ENCODE measurements at places on chromosomes 7 and 10.

- H3K27me3 ChIP-seq, result no peaks in the 10 kb centered on the region
- peaks cover 73% of the 10 kb centered on the region for H3K4me1 ChIP-seq
- H3K4me3 ChIP-seq, result peak overlapping the region; percentile 91
- peaks cover 6% of the 10 kb centered on the region for H3K36me3 ChIP-seq
- peak overlapping the region; percentile 100 for H3K27ac ChIP-seq
These were observed 489 bp downstream of the MAP3K8 start for GRCh38 chr10:30434273-30435072.

- no peak for DNase-seq
- H3K4me1 ChIP-seq, result no peaks in the 10 kb centered on the region
- no peak overlapping the region for H3K27ac ChIP-seq
- no peaks in the 10 kb centered on the region for H3K36me3 ChIP-seq
- no peaks in the 10 kb centered on the region for H3K27me3 ChIP-seq
These were observed 40.4 kb downstream of the HACD1 start for GRCh38 chr10:17576768-17577167.

- H3K36me3 ChIP-seq, result no peaks in the 10 kb centered on the region
- H3K4me1 ChIP-seq, result peaks cover 81% of the 10 kb centered on the region
- no peaks in the 10 kb centered on the region for H3K27me3 ChIP-seq
- DNase-seq, result peak; percentile 76
These were observed 28.6 kb downstream of the OGDH start for GRCh38 chr7:44634839-44635591.

GRCh38 chr7:158408318-158408920, 179.2 kb downstream of the PTPRN2 start:
- peaks cover 2% of the 10 kb centered on the region for H3K4me1 ChIP-seq
- H3K27ac ChIP-seq, result no peak overlapping the region
- H3K36me3 ChIP-seq, result no peaks in the 10 kb centered on the region
- no peak for DNase-seq
- H3K4me3 ChIP-seq, result no peak overlapping the region
- H3K27me3 ChIP-seq, result no peaks in the 10 kb centered on the region

- H3K36me3 ChIP-seq, result no peaks in the 10 kb centered on the region
- no peak overlapping the region for H3K27ac ChIP-seq
- H3K4me3 ChIP-seq, result no peak overlapping the region
- peak; percentile 59 for DNase-seq
- H3K4me1 ChIP-seq, result peaks cover 29% of the 10 kb centered on the region
These were observed 39.9 kb downstream of the INPP5A start for GRCh38 chr10:132577350-132578003.

- no peaks in the 10 kb centered on the region for H3K27me3 ChIP-seq
- peak; percentile 81 for DNase-seq
- peaks cover 11% of the 10 kb centered on the region for H3K4me1 ChIP-seq
These were observed 223.7 kb downstream of the MTERF1 start for GRCh38 chr7:91656541-91657482.

DNA sequence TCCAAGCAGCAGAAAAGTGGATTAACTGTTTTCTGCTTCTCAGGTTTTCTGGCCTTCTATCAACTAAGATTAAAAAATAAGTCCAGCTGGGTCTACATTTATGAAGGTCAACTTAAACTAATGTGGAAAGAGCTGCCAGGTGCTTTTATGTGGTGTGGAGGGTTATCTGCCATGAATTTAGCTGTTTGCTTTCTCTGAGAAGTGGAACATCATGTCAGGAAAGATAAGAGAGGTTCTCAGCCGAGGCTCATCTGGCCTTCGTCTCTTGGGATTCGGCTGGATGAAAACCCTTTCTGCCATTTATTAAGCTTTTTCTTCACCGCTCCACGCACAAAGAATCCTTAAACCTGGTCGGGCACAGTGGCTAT, 5.5 kb downstream of the PTPRN2 start:
- peaks cover 13% of the 10 kb centered on the region for H3K4me1 ChIP-seq
- no peak for DNase-seq
- peaks cover 47% of the 10 kb centered on the region for H3K27me3 ChIP-seq
- H3K27ac ChIP-seq, result no peak overlapping the region

GRCh38 chr7:23004247-23004520, 9.7 kb downstream of the HYCC1 start:
- no peaks in the 10 kb centered on the region for H3K27me3 ChIP-seq
- no peaks in the 10 kb centered on the region for H3K36me3 ChIP-seq
- peaks cover 10% of the 10 kb centered on the region for H3K4me1 ChIP-seq
- H3K27ac ChIP-seq, result no peak overlapping the region
- DNase-seq, result no peak

- DNase-seq, result no peak
- no peaks in the 10 kb centered on the region for H3K36me3 ChIP-seq
- H3K27ac ChIP-seq, result no peak overlapping the region
These were observed 83.8 kb downstream of the ABCA13 start for GRCh38 chr7:48255046-48255445.

DNA sequence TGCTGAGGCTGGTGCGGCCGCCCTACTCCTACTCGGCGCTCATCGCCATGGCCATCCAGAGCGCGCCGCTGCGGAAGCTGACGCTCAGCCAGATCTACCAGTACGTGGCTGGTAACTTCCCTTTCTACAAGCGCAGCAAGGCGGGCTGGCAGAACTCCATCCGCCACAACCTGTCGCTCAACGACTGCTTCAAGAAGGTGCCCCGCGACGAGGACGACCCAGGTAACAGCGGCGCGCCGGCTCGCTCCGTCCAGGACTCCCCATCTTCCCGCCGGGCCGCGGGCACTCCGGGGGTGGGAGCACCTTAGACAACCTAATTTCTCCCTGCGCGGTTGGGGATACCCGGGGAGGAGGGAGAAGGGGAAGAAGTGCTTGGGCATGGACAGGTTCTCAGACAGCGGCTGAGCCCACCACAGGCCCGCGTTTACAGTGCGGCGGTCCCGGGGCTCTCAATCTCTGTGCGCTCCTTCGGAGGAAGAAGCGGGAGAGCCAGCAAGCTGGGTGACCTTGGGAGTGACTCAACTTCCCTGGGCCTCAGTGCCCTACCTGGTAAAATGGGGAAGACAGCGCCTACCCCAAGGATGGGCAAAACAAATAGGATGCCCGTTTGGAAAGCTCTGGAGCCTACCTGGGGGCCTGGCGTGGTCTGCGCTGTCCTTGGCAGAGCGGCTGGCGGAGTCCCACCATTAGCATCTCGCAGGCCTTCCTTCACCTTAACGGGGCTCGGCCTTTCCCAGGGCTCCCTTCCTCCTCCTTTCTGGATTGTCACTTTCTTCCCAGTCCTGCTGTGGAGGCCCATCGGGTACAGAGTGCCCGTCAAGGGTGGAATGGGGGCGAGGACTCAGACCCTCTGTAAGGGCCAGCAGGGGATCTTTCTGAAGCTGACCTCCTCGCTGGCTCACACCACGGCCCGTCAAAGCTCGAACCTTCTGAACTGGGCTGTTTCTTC, 852 bp downstream of the FOXI2 start:
- peaks cover 37% of the 10 kb centered on the region for H3K4me1 ChIP-seq
- no peak for DNase-seq
- H3K4me3 ChIP-seq, result peak overlapping the region; percentile 48
- H3K27me3 ChIP-seq, result peaks cover 70% of the 10 kb centered on the region

DNA sequence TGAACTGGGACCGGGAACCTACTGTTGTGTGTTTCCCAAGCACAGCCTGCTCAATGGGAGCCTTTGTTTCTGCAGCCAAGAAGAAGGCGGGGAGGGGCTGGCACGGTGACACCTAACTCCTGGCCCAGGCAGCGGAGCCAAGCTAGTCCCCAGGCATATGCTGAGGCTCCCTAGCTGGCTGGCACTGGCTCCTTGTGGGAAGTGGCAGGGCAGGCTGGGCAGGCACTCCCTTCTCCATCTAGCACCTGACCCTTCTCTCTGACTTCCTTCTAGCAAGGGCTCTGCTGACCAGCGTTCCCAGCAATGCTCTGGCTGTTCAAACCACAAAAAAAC, 325.0 kb downstream of the PLXNA4 start:
- peak; percentile 88 for DNase-seq
- no peaks in the 10 kb centered on the region for H3K36me3 ChIP-seq
- H3K27me3 ChIP-seq, result no peaks in the 10 kb centered on the region
- H3K4me1 ChIP-seq, result peaks cover 38% of the 10 kb centered on the region
- peak overlapping the region; percentile 54 for H3K27ac ChIP-seq
- H3K4me3 ChIP-seq, result no peak overlapping the region

DNA sequence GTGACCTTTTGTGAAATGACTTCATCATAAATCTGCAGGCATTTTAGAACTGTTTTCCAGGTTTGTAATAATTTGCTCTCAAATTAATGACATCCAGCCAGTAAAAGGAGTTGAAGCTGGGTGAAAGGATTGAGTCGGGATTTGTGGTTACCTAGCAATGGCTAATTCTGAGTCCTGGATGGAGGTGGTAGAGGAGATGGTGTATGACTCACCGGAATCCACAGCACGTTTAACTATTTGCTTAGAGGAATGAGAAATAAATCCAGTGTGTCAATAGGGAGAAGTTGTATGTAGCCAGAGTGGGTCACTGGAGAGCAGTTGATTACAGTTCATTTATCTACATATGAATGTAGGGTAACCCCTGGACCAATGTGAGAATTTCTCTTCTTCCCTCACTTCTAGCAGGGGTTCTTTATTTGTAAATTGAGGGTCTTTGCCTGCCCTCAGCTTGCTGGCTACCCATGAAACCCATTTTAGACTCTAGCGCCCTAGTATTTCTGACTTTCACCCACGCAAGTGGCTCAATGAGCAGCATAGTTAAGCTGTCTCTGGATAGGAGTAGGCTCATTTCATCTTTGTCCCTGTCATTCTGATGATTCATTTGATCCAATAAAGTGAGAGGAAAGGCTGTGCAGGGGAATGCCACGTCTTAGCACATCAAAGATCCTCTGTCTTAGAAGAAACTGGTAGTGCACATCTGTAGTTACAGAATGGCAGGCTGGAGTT, 547.8 kb downstream of the SORCS3 start:
- no peak for DNase-seq
- no peaks in the 10 kb centered on the region for H3K36me3 ChIP-seq
- H3K27ac ChIP-seq, result no peak overlapping the region

DNA sequence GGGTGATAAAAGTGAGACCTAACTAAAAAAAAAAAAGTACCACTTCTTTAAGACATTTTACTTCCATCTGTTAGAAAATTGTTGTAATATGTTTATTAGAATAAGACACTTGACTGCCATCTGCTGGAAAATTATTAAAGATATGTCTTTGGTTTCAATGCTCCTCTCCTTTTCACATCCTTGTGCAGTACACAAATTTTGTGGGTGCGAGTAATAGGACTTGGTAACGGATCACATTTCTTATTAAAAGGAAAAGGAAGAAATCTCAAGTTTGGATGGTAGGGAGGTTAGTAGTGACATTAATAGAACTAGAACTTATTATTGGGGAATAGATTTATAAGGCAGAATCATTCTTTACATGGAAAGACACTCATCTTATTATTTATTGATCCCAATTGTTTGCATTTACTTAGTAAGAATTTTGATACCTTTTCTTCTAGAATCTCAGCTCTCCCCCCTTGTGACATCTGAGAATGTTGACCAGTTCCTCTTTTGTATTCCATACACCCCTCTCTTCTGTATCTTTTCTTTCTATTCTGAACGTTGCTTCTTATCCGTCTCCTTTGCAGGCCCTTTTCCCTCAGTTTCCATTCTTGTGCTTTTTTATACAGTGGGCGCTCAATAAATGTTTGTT, 43.0 kb upstream of the RPA3 start:
- H3K4me3 ChIP-seq, result peak overlapping the region; percentile 50
- H3K4me1 ChIP-seq, result peaks cover 28% of the 10 kb centered on the region
- peak overlapping the region; percentile 86 for H3K27ac ChIP-seq
- H3K27me3 ChIP-seq, result no peaks in the 10 kb centered on the region
- DNase-seq, result no peak
- H3K36me3 ChIP-seq, result no peaks in the 10 kb centered on the region

DNA sequence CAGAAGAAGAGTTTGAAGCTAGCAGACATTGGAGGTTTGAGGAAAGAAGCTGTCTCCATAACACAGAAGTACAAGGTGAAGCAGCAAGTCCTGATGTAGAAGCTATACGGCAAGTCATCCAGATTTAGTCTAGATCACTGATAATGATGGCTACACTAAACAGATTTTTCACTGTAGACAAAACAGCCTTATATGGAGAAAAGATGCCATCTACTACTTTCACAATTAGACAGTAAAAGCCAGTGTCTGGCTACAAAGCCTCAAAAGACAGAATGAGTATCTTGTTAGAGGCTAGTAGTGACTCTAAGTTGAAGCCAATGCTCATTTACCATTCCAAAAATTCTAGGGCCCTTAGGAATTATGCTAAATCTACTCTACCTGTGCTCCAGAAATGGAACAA, 85.1 kb downstream of the SNX13 start:
- no peak overlapping the region for H3K27ac ChIP-seq
- peaks cover 4% of the 10 kb centered on the region for H3K36me3 ChIP-seq
- DNase-seq, result no peak
- no peak overlapping the region for H3K4me3 ChIP-seq

- H3K36me3 ChIP-seq, result no peaks in the 10 kb centered on the region
- H3K4me3 ChIP-seq, result no peak overlapping the region
- peaks cover 31% of the 10 kb centered on the region for H3K4me1 ChIP-seq
These were observed 5.4 kb upstream of the UNCX start for GRCh38 chr7:1227071-1227804.

GRCh38 chr7:25752154-25752553, 399.8 kb upstream of the NFE2L3 start:
- H3K36me3 ChIP-seq, result no peaks in the 10 kb centered on the region
- no peak for DNase-seq
- H3K27ac ChIP-seq, result no peak overlapping the region

- no peaks in the 10 kb centered on the region for H3K4me1 ChIP-seq
- H3K4me3 ChIP-seq, result no peak overlapping the region
- H3K27me3 ChIP-seq, result no peaks in the 10 kb centered on the region
- H3K27ac ChIP-seq, result no peak overlapping the region
- no peak for DNase-seq
These were observed 266.0 kb downstream of the BBS9 start for GRCh38 chr7:33395340-33395739.

DNA sequence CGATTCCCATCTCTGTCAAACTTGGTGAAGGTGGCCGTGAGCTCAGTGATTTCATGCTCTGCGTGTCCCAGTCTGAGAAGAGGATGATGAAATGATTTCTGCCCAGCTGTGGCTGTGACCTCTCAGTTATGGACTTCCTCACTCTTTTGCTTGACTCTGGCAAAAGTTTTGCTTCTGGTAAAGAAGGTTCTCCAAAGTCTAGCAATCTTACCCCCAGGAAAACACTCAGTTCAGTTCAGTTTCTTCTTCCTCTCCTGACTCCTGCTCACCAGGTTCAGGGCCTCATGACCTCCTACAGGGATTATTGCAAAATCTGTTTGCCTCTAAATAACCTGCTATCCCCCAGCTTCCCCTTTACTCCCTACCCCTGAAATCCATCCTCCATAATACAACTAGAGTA, 4.9 kb upstream of the BLOC1S2 start:
- peaks cover 6% of the 10 kb centered on the region for H3K4me1 ChIP-seq
- H3K27me3 ChIP-seq, result peaks cover 21% of the 10 kb centered on the region
- H3K27ac ChIP-seq, result no peak overlapping the region
- no peaks in the 10 kb centered on the region for H3K36me3 ChIP-seq
- H3K4me3 ChIP-seq, result no peak overlapping the region

- no peaks in the 10 kb centered on the region for H3K36me3 ChIP-seq
- no peaks in the 10 kb centered on the region for H3K4me1 ChIP-seq
- no peak overlapping the region for H3K27ac ChIP-seq
- no peaks in the 10 kb centered on the region for H3K27me3 ChIP-seq
These were observed 524.8 kb downstream of the GRM8 start for GRCh38 chr7:126727930-126728391.
